ENCODE measurements at places on chromosomes 3 and 15.

DNA sequence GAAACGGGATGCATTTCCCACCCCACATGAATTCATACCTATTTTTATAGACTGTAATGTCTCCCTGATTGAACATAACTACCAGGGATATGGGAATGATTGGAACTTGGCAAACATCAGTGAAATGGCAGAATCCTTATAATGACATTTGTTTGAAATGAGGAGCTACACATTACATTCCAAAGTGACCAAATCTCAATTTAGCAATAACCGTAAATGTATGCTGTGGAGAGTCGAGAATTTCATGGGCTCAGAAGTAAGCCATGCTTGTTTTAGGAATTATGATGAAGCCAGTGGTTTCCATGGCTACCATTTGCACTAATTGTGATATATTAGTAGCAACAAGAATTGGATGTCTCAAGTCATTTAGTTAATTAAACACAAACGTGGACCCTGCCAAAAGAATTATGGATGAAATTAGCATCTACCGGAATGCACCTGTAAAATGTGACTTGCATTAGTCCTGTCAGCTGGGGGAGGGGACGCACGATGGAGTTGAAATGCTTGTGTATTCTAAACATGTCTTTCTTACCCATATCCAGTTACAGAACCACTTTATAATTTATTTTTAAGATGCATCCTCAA, 760.2 kb downstream of the GRM7 start:
- no peak for DNase-seq

GRCh38 chr15:66565741-66566144, at the start of gene LCTL:
LCTL (minus strand) TSS chr15:66565998; CDS start chr15:66565365, 633 bp downstream.
- DNase-seq, result no peak

- DNase-seq, result no peak
Observed at GRCh38 chr3:128275316-128276145, 122.2 kb downstream of the EEFSEC start.

GRCh38 chr3:155602307-155602706, 142.6 kb downstream of the PLCH1 start:
- no peak for DNase-seq

- no peak for DNase-seq
Observed at GRCh38 chr3:107284612-107285011, 92.6 kb upstream of the CCDC54 start.
